ENCODE measurements at places on chromosomes 16 and 17.

- no peak for DNase-seq
Observed at GRCh38 chr17:37502009-37502936, 12.6 kb downstream of the DUSP14 start.

DNA sequence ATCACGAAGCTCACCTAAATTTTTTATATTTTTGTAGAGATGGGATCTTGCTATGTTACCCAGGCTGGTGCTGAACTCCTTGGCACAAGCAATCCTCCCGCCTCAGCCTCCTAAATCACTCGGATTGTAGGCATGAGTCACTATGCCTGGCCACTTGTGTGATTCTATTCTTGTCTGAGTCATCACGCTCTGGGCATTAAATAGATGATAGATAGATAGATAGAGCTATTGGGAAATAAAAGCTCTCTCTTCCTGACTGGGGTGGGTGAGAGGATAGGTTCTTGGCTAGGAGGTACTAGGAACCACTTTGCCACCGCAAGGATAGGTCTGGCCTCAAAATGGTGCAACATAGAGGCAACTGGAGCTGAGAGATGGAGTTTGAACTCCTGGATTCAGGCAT lies 21.4 kb upstream of the CACNG3 start:
- DNase-seq, result no peak

DNA sequence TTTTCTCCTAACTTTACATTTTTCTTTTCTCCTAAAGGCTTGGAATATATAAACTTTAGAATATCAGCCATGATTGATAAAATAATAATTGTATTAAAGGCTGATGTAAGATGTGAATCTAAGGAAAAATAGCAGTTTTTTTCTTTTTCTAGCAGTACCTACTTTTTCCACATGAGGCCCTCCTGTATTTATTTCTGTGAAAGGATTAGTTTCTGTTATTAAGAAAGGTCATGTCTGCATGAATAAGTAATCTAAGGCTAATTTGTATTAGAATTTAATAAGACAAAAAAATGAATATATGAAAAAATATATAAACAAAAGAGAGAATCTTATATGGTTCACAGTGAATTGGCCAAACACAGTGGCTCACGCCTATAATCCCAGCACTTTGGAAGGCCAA lies 85.3 kb downstream of the STXBP4 start:
- DNase-seq, result no peak

- no peak for DNase-seq
Observed at GRCh38 chr16:50502616-50503011, 45.6 kb upstream of the NKD1 start.

All from naive thymus-derived CD8-positive, alpha-beta T cell (primary cell).